Retina (tissue), 1 donor: ENCODE measurements at places on chromosomes 7 and 10.

DNA sequence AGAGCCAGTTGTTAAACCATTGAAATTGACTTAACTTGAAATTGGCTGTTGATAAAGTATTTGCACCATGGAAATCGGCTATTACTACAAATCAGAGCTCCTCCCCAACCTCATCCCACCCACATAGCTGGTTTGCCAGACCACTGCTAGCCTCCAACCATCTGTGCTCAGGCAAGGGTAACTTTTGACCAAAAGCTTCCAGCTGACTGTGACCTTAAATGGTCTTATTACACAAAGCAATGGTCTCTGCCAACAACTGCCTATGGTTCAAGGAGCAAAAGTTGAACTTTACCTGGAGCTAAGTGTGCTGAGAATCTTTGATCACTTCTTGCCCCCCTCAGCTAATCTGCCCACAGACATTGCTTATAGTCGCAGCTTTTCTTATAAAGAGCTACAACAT lies 48.5 kb upstream of the ADRB1 start:
- DNase-seq: no peak

- no peak for DNase-seq
Observed at GRCh38 chr10:1661416-1661815, 75.9 kb downstream of the ADARB2 start.

- no peak for DNase-seq
Observed at GRCh38 chr10:23111517-23112286, 16.3 kb downstream of the MSRB2 start.

GRCh38 chr7:34406848-34407530 lies 251.0 kb upstream of the NPSR1 start:
- DNase-seq: peak; percentile 32

DNA sequence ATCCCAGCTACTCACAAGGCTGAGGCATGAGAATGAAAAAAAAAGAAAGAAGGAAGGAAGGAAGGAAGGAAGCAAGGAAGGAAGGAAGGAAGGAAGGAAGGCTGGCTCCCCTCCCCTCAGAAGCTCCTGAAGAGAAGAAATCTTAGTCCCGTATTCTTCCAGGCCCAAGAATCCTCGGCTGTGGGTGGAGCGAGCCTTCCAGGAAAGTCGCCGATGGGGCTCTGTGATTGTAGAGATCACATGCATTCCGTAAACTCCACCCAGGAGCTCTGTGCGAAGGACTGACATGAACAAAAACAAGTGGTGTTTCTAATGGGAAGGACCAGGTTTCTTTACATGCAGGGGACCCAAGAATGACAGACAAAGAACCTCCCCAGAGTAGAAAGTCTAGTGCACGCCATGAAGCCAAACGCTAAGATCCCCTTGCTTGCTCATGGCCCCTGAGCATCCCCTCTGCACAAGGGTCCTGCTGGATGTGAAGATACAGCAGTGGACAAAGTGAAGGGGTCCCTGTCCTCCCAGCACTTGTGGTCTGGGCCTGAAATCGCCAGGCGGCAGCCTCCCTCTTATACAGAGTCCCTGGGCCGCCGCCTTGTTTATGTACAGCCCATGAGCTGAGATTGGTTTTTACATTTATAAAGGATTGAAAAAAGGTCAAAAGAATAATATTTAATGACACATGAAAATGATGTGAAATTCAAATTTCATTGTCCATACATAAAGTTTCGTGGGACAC lies 25.2 kb downstream of the CNPY1 start:
- DNase-seq: no peak

GRCh38 chr10:63294781-63295180 lies 161.7 kb downstream of the NRBF2 start:
- DNase-seq: no peak

GRCh38 chr7:125567686-125568085 lies 638.1 kb upstream of the POT1 start:
- no peak for DNase-seq

DNA sequence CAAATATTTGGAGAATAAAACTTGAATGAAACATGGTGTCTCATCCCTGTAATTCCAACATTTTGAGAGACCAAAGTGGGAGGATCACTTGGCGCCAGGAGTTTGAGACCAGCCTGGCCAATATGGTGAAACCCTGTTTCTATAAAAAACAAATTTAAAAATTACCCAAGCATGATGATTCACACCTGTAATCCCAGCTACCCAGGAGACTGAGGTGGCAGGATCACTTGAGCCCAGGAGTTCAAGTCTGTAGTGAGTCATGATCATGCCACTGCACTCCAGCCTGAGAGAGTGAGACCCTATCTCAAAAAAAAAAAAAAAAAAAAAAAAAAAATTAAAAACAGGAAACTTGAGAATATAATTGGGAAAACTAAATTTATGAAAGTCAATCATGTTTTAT lies 481.1 kb downstream of the SEMA3D start:
- DNase-seq: no peak
